NCI-H2107 (cell line): ENCODE measurements at places on chromosomes 11 and 22.

DNA sequence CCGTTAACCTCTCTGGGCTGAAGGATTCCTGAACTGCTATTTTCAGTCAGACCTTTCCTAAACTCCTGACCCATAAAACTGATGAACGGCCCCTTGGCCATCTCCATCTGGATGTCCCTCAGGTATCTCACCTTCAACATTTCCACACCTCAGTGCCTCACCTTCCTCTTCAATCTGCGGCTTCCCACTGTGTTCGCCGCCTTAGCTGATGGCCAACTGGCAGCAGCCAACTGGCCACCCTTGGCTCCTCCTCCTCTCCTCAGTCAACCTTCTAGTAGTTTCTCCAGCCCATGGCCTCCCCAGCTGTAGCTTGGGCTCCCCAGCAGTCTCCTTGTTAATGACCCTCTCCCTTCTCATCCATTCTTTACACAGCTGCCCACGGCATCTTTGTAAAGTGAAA lies 55.0 kb upstream of the PHOX2A start:
- DNase-seq, result no peak

GRCh38 chr11:110481523-110481922 lies 51.8 kb downstream of the FDX1 start:
- no peak for DNase-seq

DNA sequence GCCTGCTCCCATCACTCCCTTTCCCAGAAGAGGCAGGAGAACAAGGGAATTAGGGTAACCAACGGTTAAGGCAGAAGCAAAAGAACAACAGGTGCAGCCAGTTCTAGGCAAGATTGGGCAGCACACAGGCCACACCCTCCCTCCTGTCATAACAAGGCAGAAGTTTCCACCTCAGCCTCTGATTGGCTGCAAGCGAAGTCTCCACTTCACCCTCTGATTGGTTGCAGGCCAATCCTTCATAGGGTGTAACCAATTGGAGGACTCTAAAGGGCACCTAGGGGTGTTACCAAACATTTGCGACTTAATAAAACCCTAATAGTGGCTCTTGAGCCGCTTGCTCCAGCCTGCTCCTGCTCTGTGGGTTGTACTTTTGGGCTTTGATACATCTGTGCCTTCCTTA lies 153.8 kb downstream of the CACNA1I start:
- DNase-seq, result no peak

DNA sequence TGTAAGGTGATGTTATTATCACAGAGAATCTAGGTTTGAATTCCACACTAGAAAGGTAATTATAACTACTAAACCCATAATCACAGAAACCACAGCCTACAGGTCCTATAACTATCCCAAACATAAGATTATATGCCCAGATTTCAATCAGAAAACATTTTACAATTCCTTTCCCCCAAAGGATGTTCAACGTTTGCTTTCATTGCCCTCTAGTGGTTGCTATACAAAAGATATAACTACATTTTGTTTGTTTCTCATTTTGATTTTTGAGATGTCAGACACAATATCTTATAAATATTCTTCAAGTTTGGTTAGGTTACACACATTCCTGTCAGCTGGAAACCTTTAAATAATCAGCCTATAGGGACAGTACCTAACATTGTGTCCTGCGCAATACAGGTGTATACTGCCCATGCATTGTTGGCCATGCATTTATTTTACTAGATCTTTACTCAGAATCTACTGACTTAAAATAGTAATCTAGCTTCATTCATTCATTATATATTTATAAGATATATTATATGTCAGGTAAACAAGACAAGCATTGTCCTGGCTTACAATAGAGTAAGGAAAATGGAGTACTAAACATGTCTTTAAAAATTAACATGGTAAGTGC lies 530.5 kb upstream of the CCDC90B start:
- no peak for DNase-seq

DNA sequence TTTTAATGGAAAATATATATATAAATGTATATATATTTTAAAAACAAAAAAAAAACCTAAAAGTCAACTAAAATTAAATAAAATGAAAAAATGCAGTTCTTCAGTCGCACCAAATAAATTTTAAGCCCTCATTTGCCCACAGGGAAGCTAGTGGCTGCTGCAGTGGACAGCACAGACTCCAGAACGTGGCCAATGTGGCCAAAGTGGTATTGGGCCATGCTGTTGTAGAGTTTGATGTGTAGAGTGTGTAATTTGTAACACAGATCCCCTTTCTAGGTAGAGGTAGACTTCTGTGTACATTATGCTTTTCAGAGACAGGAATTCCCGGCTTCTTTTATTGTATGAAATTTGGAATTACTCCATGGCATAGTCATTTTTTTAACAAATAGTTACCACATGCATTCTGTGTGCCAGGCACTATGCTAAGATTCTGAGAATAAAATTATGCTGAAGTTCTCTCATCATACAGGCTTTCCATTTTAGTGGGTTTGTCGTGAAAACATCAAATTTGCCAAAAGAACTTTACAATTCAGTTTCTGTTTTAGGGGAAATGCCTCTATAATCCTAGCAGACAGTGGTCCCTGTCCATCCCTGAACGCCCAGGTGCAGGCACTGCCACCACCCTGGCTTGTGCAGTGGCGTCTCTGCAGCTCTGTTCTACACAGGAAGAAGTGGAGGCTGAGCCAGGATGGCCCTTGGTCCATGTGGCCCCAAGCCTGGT lies 68.5 kb downstream of the MED15 start:
- no peak for DNase-seq

DNA sequence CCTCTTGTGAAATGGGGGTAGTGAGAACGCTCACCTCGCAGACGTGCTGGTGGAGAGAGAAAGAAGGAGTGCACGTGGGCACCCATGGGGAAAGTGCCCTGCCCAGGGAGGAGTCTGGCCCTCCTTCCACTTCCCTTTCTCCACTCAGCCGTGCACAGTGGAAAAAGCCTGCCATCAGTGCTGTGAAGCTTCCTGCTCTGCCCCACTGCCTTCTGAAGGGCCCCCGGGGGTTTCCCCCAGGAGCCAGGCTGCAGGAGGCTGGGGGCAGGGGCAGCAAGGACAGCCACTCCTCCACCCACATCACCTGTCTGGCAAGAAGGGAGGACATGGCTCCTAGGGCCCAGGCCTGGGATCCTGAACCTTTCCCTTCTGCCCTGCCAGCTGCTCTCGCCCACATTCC lies 7.6 kb downstream of the TP53I11 start:
- peak; percentile 58 for DNase-seq

DNA sequence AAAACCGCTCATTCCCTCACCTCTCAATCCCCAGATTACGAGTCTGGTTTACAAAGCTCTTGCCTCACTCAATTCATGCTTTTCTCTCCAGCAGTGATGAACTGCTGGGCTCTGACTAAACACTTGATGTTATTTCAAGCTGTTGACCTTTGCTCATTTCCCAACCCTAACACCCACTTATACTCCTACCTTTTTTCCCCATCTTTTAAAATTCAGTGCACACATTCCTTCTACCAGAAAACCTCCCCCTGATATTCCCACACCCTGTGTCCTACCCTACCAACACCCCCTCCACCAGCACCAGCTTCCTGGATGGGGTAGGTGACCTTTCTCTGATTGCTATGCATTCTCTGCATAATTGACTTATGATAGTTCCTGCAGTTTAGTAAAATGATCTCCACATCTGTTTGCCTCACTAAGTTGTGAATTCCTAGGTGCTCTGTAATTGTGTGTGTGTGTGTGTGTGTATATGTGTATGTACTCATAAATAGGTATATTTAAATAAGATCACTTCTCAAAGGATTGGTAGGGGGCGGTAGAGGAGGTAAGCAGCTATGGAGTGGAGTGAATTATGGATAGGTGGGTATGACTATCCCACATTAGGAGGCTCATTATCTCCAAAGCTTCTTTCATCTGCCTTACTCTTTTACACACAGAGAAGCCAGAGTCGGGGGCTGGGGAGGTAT lies 842 bp downstream of the HEPACAM start:
- no peak for DNase-seq

DNA sequence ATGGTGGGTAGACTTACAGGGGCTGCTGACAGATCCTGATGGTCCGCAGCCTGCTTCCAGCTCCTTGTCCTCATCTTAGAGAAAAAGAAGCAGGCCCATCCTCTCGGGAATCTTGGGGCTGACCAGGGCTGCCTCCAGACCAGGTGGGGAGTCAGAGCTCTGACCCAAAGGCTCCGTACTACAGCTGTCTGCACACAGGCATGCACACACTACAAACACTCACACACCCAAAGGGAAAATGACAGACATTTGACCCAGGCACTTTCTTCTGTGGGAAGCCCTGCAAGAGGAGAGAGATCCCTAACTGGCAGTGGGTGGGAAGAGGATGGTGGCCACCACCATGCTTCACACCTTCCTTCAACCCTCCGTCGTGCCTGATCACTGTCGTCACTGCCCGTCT lies 46.9 kb upstream of the MYOD1 start:
- DNase-seq, result no peak

GRCh38 chr11:19955660-19956059 lies 204.6 kb downstream of the DBX1 start:
- no peak for DNase-seq

GRCh38 chr11:71140206-71140919 lies 112.0 kb downstream of the SHANK2 start:
- DNase-seq, result peak; percentile 85

- DNase-seq, result no peak
Measured at GRCh38 chr22:18035751-18036150, 11.4 kb upstream of the MICAL3 start.

DNA sequence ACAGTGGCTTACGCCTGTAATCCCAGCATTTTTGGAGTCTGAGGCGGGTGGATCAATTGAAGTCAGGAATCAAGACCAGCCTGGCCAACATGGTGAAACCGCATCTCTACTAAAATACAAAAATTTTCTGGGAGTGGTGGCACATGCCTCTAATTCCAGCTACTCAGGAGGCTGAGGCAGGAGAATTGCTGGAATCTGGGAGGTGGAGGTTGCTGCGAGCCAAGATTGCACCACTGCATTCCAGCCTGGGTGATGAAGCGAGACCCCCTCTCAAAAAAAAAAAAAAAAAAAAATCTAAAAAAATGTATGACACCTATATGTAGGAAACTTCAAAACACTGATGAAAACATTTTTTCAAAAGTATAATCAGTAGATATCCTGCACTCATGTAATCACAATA lies 242.7 kb upstream of the CHORDC1 start:
- DNase-seq, result no peak

DNA sequence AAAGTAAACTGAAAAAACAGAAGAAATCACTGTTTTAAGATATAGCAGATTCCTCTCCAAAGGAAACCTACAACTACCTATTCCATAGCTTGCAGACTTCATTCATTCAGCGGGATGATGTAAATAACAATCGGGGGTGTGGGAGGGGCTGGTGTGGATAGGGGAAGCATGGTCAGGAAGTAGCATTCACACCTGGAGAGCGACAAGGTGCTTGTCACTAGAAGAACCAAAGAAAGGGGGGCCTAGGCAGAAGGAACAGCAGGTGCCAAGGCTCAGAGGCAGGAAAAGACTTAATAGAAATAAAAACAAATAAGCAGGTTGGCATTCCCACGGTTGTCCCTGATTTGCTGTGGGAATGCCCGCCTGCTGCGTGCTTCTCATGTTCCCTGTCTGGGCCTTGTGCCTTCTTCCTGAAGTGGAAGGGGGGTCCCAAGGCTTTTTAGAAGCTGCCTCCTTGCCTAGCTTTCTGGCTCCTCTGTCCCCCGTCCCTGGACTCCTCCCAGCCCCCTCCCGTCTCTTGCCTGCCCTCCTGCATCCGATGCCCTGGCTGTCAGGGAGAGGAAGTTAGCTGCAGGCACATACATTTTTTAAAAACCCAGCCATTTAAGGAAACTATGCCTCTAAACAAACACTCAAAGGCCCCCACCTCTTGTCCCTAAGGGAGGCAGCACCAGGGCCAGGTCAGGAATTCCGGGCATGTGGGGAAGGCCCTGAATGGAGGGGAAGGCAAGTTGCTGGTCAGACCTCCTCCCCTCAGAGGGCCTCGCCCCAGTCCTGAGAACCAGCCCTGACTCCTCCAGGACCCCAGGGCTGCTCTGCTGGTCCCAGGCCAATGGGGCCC lies 54.7 kb upstream of the PRDM11 start:
- no peak for DNase-seq

DNA sequence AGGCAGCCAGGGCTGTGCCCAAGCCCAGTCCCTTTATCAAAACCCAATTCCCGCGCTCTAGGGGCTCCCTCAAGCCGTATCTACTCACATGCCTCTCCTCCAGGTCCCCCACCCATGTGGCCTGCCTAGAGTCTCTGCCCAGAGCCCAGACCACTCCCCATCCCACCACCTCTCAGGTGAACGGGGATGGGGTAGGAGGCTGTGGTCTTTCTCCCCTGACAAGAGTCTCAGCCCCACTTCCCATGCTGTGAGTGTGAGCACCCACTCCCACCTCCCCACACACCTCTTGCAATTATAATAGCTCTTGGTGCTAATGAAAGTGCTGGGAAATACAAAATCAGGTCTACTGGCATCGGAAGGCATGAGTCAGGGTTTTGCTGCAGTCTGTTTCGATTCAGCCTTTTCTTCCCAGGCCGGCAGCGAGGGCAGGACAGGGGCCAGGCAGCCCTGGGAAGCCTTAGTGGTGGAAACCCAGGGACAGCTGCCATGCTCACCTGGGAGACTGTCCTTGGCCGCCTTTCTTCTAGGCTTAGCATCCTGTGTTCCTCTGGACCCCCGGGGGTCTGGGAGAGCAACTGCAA lies 16.7 kb upstream of the TMPRSS4 start:
- no peak for DNase-seq

DNA sequence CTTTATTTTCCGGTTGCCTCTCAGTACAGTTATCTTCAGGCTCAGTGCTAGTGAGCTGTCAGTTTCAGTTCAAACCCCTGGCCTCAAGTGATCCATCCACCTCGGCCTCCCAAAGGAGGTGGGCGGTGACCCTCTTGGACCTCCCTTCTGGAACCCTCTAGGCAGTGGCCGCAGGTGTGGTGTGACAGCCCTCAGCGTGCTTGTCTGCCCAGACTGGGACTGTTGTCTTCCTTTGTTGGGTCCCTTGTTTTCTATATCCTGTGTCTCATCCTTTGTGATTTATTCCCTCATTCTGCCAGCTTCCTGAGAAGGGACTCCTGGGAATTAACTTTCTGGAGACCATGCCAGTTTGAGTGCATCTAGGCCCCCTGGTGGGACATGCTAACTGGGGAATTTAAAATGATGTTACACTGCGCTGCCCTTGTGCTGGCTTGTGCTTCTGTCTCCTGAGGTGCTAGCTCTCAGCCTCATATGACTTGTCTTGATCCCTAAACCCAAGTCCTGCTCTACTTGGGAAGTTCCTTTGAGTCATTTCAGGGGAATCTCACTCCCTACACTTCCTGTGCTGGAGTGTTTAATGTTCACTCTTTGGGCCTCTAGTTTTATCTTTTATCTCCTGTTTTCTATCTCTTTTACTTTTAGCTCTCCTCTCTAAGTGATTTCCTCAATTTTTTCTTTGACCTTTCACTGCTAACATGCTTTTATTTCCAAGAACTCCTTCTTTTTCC lies 19.4 kb downstream of the MED15 start:
- no peak for DNase-seq

DNA sequence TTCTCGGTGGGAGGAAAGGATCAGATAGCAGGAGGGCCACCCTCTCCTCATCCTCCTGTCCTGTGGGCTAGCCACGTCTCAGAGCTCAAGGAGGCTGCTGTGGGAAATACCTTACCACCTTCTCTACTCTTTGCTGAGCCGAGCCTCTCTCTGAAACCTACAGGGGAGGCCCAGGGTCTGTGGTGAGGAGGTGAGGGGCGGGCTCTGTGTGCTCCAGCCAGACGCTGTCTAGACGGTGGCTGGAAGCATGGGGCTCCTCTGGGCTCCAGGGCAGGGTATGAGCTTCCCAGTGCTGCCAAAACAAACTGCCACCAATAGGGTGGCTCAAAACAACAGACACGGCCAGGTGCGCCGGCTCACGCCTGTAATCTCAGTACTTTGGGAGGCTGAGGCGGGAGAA lies 5.5 kb upstream of the TMPRSS6 start:
- DNase-seq, result no peak

GRCh38 chr11:1083621-1084551 lies 9.2 kb downstream of the MUC2 start:
- DNase-seq, result no peak
